ENCODE measurements at places on chromosomes 12 and 14.

DNA sequence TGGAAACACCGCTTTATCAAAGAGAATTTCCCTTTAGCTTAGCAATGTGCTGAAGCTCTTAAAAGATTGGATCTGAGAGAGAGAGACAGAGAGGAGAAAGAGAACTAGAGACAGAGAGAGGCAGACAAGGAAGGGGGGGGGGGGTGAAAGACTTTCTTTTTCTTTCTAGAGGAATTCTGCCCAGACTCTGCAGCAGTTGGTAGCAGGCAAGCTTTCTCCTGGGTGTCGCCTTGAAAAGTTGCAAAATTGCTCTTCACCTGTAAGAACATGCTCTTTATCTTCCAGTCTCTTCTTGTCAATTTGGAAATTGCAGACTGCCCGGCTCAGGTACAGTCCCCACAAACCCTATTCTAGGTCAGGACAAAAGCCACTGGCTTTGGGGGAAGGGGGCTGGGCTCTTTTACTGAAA lies 2.9 kb upstream of the OTX2 start:
- DNase-seq, result no peak

GRCh38 chr12:113401066-113402000 lies 2.4 kb downstream of the SDS start:
- no peak for DNase-seq

- DNase-seq, result no peak
Measured at GRCh38 chr12:84506282-84506681, 406.3 kb downstream of the SLC6A15 start.

DNA sequence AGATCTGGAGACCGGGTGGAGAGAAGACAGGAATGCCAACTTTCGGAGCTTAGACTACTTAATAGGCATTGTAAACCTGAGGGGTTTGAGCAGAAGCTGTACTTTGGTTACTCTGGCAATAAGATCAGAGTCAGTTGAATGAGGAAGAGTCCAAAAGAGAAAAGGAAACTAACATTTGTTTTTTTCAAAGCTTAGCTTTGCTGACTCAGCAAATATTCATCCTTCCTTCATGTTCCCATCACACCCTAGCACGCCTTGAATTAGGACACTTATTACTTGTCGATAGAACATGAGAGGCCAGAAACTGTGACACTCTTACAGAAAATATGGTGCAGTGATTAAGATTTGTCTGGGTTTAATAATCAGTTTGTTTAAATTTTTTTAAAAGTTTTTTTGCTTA lies 266.9 kb upstream of the ATP2B1 start:
- DNase-seq, result no peak

GRCh38 chr14:102323102-102323501 lies 3.6 kb downstream of the ZNF839 start:
- no peak for DNase-seq

DNA sequence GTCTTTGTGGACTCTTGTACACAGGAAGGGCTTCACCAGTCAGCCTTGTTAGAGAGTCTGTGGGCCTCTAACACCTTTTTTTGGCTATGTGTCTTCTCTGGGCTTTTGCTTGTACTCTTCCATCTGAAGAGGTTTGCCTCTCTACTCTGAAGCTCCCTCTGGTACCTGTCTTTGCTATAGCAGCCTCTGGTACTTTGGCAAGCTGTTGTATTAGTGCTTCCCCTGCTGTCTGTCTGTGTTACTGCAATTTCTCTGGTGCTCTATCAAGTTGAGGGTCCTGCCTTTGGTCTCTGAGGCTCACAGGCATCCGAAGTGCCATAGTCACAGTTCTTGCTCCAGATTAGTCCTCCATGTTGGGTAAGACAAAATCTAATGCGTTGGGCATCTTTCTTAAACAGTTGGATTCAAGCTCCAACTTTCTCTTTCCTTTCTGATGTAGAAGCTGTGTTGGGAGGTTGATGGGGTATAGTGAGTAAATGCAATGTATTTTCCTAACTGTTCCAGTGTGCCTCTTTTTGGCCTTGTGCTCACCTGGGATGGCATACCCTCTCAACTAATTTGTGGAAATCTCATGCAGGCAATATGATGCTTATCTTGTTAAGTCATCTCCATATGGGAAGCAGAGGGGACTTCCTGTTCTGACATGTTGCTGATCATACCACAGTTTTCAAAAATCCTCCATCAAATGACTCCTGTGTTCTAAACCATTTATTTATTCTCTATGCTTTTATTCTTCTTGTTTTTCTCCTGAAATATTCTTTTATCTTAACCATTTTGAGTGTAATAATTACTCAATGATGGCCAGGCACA lies 88.8 kb downstream of the ATF7IP start:
- DNase-seq, result peak; percentile 6
